ENCODE measurements at places on chromosomes 5 and 9.

GRCh38 chr9:6584881-6585597 lies 60.5 kb downstream of the GLDC start:
- DNase-seq = peak; percentile 18

GRCh38 chr5:14209836-14210235 lies 66.7 kb downstream of the TRIO start:
- DNase-seq = no peak

- no peak for DNase-seq
Observed at GRCh38 chr5:150753863-150754262, 5.0 kb downstream of the DCTN4 start.

- peak; percentile 52 for DNase-seq
Observed at GRCh38 chr5:2430606-2431005, 320.9 kb downstream of the IRX2 start.

DNA sequence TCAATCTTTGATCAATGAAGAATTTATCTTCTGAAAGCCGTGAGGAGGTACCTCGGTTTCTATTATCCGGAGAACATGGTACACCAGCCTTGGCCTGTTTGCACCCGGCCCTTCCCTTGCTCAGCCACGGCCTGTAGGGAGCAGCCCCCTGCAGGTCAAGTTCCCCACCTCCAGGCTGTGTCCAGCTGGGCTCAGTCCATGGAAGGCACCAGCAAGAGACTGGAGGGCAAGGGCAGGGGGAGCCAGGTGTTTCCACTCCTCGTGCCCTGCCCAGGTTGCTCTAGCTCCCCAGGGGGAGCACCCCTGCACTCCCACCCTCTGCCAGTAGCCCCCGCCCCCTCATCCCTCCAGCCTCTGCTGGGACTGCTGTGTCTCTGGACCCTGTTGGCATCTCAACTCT lies 87.3 kb upstream of the ADAMTS2 start:
- no peak for DNase-seq

- no peak for DNase-seq
Observed at GRCh38 chr5:95549030-95549429, 5.7 kb downstream of the SKIC3 start.

DNA sequence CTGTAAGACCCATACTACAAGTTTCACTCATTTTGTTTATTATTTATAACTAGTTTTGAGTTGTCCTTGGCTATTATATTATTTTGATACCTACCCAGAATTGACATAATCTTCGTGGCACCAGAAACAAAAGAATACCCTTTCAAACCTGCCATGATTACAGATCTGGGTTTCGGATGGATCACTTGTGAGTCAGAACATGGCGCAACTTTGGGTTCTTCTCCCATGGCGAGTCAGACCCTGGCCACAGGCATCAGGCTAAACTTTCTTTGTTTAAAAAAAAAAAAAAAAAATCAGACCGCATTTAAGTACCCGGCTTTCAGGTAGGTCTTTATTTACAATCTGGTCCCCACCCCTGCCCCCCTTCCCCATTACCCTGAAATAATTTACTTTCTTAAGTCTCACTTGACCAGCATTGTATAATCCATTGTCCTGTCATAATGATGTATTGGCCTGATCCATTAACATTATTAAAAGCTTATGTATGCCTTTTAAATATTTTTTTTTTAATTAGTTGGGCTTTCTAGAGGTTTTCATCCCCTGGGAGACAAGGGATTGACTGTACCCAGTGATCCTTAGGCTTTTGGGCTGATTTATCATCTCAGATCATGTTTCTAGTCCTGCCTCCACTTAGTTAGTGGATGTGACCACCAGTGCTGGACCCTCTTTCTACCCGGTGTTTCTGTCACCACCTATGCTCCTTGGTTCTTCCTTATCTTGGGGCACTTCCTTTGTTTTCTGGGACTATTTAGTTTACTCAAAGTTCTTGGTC lies 43.9 kb downstream of the F2RL2 start:
- DNase-seq = no peak

GRCh38 chr5:163604013-163604412 lies 98.6 kb downstream of the MAT2B start:
- peak; percentile 36 for DNase-seq

- no peak for DNase-seq
Observed at GRCh38 chr9:91768977-91769916, 180.8 kb downstream of the ROR2 start.

GRCh38 chr9:124940521-124940893 lies 376 bp downstream of the GOLGA1 start:
- no peak for DNase-seq

DNA sequence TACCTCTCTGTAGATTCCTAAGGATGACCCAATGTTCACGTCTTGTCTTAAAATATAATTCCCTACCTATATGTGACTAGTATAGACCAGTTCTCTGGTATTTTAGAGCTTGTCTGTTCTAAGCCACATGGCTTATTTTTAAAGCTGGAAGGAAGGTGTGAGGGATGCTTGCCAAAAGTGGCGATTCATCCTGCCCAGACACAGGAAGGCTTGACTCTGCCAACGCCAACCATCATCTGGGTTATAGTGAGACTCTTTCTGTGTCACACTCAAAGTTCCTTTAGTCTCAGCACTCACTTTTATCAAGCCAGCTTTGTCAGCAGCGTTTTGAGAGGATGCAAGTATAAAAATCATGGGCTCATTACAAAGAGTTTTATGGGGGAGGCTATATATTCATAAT lies 500.0 kb downstream of the PTPRD start:
- DNase-seq = no peak

DNA sequence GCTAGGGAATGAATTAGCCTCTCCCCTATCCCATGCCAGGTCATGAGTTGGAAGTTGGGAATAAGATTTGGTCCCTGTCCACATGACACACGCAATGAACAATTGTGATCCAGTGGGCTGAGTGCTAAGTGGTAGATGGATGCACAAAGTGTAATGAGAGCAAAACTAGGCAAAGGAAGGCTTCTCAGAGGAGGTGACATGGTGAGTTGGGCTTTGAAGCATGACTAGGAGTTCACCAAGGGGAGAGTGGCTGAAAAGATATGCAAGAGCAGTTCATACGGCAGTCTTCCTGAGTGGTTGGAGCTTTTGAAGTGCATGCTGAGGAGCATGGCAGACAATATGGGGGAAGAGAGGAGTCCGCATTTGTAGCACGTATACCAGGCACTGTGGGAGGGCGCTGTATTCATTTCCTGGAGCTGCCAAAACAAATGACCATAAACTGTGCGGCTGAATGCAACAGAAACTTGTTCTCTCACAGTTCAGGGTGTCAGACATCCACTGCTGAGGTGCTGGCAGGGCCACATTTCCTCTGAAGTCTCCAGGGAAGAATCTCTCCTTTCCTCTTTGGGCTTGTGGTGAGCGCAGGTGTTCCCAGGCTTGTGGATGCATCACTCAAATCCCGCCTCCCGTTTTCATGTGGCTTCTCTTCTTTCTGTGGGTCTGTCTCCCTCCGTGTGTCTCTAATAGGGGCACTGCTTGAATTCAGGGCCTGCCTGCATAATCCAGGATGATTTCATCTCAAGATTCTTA lies 49.5 kb downstream of the NSG2 start:
- DNase-seq = no peak

DNA sequence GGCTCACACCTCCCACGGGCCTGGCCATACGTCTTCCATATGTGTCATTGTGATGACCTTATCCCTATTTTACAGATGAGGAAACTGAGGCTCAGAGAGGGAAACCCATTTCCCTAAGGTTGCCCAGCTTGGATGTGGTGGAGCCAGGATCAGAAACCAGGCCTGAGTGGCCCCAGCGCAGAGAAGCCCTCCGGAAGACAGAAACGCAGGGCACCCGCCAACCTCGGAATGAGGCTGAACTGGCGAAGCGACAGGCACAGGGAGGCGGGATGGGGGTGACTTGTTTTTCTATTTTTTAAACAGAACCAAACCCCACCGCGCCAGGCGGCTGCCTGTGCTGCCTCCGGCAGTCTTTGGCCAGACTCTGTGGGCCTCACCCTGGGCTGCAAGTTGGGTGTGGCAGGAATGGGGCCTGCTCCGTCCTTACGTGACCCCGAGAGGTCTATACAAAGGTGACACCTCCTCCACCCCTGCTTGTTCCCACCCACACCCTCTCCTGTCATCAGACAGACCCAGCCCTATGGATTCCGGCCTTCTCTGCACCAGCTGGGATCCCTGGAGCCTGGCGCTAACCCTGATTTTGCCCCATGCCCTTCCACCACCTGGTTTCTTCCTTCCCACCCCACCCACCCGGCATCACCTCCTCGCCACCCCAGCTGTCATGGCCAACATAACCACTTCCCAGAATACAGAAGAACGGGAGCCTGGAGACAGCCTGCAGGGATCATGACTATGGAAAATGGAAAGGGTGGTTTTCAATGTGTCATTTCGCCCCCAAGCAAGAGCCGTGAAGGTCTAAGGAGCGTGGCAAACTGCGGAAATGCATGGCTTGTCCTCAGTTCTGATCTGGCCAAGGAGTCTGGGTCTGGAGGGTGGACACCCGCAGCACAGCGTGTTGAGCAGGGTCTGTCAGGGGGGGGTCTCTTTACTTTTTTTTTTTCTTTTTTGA lies 23.6 kb downstream of the PLPP7 start:
- no peak for DNase-seq

DNA sequence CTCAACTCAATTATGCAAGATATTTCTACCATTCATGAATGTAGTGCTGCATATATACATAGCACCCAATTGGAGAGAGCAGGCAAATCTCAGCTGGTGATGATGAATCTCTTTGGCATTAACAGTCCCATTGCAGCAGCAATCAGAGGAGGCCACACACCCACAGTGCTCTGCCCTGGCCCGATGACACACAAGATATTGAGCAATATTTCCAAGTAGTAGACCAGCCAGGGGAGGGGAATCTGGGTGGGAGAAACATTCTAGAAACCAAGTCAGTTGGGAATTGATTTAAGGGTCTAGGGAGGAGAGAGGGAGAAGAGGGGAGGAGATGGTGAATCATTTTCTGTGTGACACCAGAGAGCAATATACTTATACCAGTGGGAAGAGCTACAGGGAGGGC lies 14.9 kb upstream of the C5orf63 start:
- no peak for DNase-seq

DNA sequence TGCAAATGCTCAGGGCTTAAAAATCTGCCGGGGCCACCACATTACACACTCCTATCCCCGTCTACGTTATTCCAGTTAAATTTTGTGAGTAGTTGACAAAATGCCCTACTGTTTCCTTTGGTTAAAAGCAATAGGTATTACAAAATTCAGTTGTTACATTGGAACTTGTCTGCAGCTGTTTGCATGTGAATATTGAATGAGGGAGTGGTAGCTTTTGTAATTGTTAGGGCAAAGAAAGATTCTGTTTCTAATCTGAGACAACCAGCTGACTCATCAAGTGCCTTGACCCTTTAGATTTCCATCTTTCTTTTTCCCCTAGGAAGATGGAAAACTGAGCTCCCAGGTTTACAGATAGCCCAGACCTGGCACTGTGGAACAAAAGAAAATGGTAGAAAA lies 30.2 kb downstream of the MAML1 start:
- DNase-seq = no peak

DNA sequence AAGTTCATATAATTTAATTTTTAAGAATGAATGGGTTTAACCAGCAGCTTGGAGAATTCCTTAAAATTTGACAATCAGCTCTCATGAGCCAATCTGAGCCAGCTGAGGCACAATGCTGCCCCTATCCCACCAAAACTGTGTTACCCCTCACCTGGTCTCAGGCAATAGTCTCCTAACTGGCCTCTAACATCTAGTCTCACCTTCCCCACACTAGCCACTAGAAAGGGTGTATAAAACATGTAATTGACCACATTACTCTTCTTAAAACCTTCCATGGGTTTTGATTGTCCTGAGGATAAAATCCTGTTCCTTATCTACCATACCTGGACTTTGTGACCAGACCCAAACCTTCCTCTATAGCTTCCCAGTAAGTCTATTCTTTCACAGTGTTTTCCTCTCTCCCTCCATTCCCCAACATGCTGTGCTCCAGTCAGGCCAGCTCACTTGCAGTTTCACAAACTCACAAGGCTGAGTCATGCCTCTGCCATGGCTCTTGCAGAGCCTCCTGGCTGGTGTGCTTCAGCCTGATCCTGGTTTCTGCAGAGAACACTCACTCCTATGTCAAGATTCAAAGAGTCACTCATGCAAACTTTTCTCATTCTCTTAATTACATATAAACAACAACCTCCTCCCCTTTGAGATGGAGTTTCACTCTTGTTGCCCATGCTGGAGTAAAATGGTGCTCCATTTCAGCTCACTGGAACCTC lies 16.0 kb upstream of the ZCCHC7 start:
- no peak for DNase-seq

DNA sequence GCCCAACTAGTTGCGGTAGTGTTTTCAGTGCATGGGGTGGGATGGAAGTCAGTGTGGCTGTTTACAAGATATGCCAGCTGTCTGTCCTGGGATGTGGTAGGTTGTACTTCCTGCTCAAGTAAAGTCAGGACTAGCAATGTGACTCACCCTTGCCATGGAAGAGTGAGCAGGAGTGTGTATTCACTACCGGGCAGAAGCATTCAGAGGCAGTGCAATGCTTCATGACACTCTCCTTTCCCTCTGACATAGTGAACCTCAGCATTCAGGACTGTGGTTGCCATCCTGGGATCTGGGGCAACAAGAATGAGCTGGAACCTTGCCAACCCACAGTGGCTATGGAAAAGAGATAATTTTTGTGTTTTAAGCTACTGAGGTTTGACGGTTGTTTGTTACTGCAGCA lies 68.9 kb downstream of the BOD1 start:
- no peak for DNase-seq

DNA sequence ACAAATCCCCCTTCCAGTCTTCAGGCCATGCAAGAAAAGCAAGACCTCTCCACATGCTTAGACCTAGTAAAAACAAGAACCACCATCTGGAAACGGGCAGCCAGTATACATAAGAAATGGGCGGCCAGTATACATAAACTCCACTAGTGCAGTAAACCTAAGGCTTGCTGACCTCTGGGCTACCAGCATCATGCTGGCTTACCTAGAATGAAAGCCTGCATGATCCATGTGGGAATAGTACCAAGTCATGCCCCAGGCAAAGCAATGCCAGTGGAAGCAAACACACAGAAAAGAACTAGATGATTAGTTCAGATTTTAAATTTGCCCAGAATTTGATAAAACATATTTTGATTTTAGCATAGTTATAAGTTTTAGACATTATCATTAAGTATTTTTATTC lies 1346.4 kb downstream of the EFNA5 start:
- no peak for DNase-seq

DNA sequence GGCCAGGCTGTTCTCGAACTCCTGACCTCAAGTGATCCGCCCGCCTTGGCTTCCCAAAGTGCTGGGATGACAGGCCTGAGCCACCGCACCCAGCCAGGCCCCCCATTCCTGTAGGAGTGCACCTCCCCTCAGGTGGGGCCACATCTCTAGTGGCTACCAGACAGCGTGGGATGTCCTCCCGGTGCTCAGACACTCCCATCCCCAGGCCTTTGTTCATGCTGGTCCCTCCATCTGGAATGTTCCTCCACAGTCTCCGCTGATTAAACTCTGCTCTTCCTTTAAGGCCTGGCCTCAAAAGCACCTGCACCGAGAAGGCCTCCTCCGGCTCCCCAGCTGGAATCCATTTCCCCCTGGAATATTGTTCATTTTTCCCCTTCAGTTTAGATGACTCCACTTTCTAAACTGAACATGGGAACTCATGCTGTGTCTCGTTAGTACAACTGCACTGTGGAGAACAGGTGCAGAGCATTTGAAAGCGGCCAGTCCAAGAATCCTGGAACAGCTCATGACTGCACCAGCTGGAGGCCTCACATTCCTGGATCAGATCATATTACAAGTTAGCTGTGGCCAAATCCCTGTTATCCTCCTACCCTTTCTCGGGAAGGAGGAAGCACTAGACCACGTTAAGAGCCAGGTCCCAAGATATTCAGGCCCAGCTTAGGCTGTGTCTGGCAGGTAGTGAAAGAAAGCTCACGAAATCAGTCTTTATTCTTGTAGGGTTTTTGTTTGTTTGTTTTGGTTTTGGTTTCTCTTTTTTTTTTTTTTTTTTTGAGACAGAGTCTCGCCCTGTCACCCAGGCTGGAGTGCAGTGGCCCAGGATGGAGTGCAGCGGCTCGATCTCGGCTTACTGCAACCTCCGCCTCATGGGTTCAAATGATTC lies 10.8 kb upstream of the PRRC2B start:
- peak; percentile 19 for DNase-seq
